Naive thymus-derived CD8-positive, alpha-beta T cell (primary cell): ENCODE measurements at places on chromosomes 11 and 22. TPM values are rescaled to one million over a fixed set of nuclear protein-coding genes. Genes with fewer than 3 reads are reported as not detected.
A peak's percentile ranks its signal among the peaks of the same experiment; 100 is the strongest.

- no peak overlapping the region for H3K4me3 ChIP-seq
- H3K36me3 ChIP-seq = no peaks in the 10 kb centered on the region
- no peaks in the 10 kb centered on the region for H3K4me1 ChIP-seq
- peaks cover 6% of the 10 kb centered on the region for H3K27me3 ChIP-seq
- DNase-seq = no peak
Observed at GRCh38 chr11:120751550-120751949, 240.0 kb downstream of the GRIK4 start.

GRCh38 chr11:115958089-115959000 lies 454.1 kb upstream of the CADM1 start:
- H3K4me3 ChIP-seq = no peak overlapping the region
- peaks cover 18% of the 10 kb centered on the region for H3K27me3 ChIP-seq
- no peak for DNase-seq

DNA sequence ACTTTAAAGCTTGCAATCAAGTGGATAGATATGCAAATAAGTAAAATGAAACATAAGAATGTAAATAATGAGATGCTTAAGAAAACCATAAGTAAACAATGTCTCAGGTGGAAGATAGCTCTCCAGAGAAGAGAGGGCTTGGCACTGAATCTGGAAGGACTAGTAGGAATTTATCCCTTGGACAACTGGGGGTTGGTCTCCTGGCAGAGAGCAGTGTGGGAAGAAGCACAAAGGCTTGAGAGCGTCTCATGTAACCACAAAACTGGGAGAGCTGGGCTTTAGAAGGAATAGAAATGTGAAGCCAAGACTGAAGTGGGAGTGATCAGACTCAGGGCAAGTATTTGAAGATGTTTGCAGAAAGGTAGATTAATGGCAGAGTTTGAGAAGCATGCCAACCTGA lies 31.3 kb downstream of the CARD18 start:
- peaks cover 9% of the 10 kb centered on the region for H3K4me1 ChIP-seq
- no peak overlapping the region for H3K4me3 ChIP-seq
- no peak overlapping the region for H3K27ac ChIP-seq

DNA sequence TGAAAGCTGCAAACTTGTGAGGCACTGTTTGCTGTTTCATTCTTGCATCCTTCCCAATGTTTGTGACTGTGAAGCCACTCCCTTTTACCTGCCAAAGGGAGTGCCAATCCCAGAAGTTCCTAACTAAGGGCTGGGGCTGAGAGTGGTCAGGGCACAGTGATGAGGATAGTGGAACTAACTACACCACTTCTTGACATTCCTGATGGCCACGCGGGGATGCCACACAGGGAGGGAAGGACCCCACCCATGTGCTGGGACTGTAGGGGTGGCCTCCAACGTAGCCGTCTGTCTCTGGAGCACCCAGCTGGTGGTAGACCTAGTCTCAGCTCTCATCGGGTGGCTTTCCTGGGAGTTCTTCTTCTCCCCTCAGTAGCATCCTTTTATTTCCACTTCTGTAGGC lies 335.5 kb downstream of the CADM1 start:
- no peak overlapping the region for H3K4me3 ChIP-seq
- H3K4me1 ChIP-seq = no peaks in the 10 kb centered on the region
- DNase-seq = no peak
- H3K36me3 ChIP-seq = no peaks in the 10 kb centered on the region
- no peak overlapping the region for H3K27ac ChIP-seq
- H3K27me3 ChIP-seq = peaks cover 18% of the 10 kb centered on the region

DNA sequence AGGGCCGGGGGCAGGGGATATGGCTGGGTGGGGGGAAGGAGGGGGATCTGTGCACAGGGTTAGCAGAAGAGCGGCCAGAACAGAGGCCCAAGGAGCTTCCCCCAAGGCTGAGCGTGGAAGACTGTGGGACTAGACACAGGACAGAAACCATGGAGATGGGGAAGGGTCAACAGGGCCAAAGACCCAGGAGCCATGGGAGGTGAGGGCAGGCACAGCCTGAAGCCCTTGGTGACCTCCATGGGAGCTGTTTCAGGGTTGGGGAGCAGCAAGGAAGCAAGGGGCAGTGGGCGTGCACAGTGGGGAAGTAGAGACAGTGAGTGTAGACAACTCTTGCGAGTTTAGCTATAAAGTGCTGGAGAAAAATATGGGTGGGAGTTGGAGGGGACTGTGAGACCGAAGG lies 56.6 kb downstream of the WNT11 start:
- no peak for DNase-seq
- no peak overlapping the region for H3K27ac ChIP-seq
- peaks cover 19% of the 10 kb centered on the region for H3K27me3 ChIP-seq
- no peaks in the 10 kb centered on the region for H3K36me3 ChIP-seq

- H3K27me3 ChIP-seq = no peaks in the 10 kb centered on the region
Observed at GRCh38 chr11:100866453-100866852, 179.4 kb downstream of the ARHGAP42 start.

DNA sequence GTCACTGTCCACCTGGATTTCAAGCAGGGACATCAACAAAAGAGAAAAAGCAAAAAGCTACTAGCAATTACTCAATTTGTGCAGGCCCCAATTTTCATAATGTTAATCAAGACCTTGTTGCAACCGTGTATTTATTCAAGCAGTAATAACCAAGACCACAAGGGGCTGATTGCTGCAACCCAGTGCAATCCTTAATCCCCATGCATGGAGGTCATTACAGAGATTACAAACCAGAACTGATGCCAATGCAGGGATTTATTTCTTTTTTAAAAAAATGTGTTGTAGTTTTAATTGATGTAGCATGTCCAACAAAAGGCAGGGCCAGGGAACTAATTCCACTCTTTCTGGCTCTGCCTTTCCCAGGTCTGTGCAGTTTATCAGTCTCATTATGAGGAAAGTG lies 18.4 kb downstream of the TECTA start:
- H3K4me1 ChIP-seq = no peaks in the 10 kb centered on the region
- no peak for DNase-seq
- no peaks in the 10 kb centered on the region for H3K36me3 ChIP-seq
- no peaks in the 10 kb centered on the region for H3K27me3 ChIP-seq
- H3K4me3 ChIP-seq = no peak overlapping the region
- no peak overlapping the region for H3K27ac ChIP-seq

DNA sequence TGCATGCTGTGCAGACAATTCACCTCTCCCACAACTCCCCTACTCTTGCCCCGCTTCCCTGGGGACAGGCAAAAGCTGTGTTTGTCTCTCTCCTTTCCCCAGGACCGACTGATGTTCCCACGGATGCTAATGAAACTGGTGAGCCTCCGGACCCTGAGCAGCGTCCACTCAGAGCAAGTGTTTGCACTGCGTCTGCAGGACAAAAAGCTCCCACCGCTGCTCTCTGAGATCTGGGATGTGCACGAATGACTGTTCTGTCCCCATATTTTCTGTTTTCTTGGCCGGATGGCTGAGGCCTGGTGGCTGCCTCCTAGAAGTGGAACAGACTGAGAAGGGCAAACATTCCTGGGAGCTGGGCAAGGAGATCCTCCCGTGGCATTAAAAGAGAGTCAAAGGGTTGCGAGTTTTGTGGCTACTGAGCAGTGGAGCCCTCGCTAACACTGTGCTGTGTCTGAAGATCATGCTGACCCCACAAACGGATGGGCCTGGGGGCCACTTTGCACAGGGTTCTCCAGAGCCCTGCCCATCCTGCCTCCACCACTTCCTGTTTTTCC lies 1.4 kb upstream of the MADD start:
- peaks cover 45% of the 10 kb centered on the region for H3K4me1 ChIP-seq
- no peak for DNase-seq
- peak overlapping the region; percentile 75 for H3K4me3 ChIP-seq
- H3K27ac ChIP-seq = peak overlapping the region; percentile 98
- H3K36me3 ChIP-seq = no peaks in the 10 kb centered on the region
- H3K27me3 ChIP-seq = no peaks in the 10 kb centered on the region

- H3K4me3 ChIP-seq = no peak overlapping the region
- peaks cover 89% of the 10 kb centered on the region for H3K36me3 ChIP-seq
- H3K4me1 ChIP-seq = peaks cover 9% of the 10 kb centered on the region
- H3K27me3 ChIP-seq = no peaks in the 10 kb centered on the region
- H3K27ac ChIP-seq = no peak overlapping the region
Observed at GRCh38 chr22:37884420-37884819, 21.7 kb upstream of the MICALL1 start.

GRCh38 chr22:35458547-35459422 lies 58.8 kb downstream of the MCM5 start:
- no peak overlapping the region for H3K4me3 ChIP-seq
- DNase-seq = no peak
- H3K36me3 ChIP-seq = peaks cover 4% of the 10 kb centered on the region

DNA sequence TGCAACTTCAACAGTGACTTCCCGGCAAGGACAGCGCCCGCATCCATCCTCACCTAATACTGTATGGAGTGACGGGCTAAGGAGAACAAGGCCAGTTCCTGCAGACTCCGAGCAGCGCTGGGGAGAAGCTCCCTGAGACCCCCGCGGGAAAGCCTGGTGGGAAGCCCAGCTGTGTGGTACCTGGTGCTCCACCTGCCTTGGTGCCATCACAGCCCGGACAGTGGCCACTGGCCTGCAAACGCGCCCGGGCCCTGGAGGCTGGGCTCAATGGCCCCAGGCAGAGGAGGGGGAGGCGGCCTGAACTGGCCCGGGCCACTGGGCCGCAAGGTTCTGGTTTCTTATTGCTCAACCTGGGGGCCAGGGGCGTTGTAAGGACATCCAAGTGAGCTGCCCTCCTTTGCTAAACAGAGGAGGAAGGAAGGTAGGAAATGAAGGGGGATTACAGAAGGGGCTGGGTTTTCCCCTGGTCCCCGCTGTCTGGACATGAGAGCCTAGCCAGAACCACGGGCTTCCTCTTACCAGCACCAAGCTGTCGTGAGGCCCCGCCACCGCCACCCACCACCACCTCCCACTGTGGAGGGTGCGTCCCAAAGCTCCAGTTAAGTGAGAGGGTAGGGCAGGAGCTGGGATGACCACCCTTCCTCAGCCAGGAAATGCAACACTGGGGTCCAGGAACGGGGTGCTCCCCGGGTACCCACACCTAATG lies 8.5 kb upstream of the CDC42BPG start:
- H3K36me3 ChIP-seq = peaks cover 38% of the 10 kb centered on the region
- no peak for DNase-seq
- peaks cover 46% of the 10 kb centered on the region for H3K4me1 ChIP-seq
- H3K27me3 ChIP-seq = no peaks in the 10 kb centered on the region

DNA sequence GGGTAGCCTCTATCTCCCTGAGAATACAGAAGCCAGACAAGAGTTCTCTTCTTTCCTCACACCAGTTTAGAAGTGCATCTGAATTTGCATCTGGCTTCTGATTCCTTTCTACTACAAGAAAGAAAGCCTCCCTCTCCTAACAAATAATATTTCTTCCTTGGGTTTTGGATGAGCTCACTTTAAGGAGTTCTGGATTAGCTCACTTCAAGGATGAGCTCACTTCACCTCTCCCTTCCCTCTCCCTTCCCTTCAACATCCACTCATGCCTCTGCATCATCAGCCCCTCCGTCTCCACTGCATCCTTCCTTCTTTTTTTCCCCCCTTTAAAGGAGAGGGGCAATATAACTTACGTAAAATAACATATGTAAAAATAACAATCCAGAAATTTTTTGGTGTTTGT lies 1.6 kb upstream of the MTNR1B start:
- H3K36me3 ChIP-seq = no peaks in the 10 kb centered on the region
- DNase-seq = no peak
- no peak overlapping the region for H3K27ac ChIP-seq
- H3K4me3 ChIP-seq = no peak overlapping the region

GRCh38 chr11:95296621-95297025 lies 65.6 kb upstream of the SESN3 start:
- peaks cover 50% of the 10 kb centered on the region for H3K4me1 ChIP-seq
- H3K27ac ChIP-seq = no peak overlapping the region
- no peak overlapping the region for H3K4me3 ChIP-seq

GRCh38 chr22:30777587-30777986 lies 82.9 kb downstream of the OSBP2 start:
- peaks cover 5% of the 10 kb centered on the region for H3K27me3 ChIP-seq
- no peaks in the 10 kb centered on the region for H3K36me3 ChIP-seq
- DNase-seq = no peak
- H3K4me1 ChIP-seq = peaks cover 7% of the 10 kb centered on the region
- no peak overlapping the region for H3K27ac ChIP-seq

GRCh38 chr11:58805065-58805464 lies 39.4 kb downstream of the GLYATL2 start:
- no peaks in the 10 kb centered on the region for H3K36me3 ChIP-seq
- DNase-seq = no peak
- H3K4me3 ChIP-seq = no peak overlapping the region
- H3K27me3 ChIP-seq = no peaks in the 10 kb centered on the region
- H3K27ac ChIP-seq = no peak overlapping the region

- no peak for DNase-seq
- no peaks in the 10 kb centered on the region for H3K4me1 ChIP-seq
- H3K27ac ChIP-seq = no peak overlapping the region
- H3K27me3 ChIP-seq = no peaks in the 10 kb centered on the region
Observed at GRCh38 chr11:61460474-61460881, 30.6 kb downstream of the SDHAF2 start.

DNA sequence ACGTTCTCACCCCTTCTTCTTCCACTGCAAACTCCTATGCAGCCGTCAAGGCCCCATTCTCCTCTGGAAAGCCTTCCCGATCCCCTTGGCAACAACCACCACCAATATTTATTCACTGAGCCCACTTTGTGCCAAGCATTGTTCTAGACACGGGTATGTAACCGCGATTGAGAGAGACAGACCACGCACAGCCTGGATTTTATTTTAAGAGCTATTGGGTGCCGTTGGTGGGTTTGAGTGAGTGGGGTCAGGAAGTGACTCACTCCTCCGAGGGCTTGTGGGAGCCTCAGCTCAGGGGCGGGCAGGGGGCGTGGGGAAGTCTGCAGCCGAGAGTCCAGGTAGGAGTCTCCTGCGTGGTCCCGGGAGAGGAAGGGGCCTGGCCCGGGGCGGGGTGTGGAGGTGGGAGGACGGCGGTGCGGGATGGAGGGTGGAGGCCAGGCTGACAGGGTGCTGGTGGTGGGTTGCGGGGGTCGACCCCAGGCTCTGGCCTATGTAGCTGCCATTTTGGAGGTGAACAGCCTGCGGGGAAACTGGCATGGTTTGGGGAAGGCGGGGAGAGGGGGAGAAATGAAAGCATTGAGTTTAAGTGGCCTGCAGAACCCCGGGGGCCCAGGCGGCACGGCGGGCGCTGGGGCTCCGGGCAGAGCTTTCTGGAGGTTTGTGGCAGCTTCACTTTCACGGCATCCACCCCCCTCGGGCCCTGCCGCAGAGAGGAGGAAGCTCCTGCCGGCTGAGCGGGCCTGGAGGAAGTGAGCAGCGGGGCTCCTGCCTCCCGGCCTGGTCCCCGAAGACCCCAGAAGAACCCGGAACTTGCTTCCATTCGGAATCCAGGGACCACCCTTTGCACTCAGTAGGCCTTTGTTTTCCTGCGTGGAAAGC lies 547 bp downstream of the PARVG start:
- peak; percentile 84 for DNase-seq
- H3K36me3 ChIP-seq = no peaks in the 10 kb centered on the region
- peak overlapping the region; percentile 94 for H3K27ac ChIP-seq
- H3K4me3 ChIP-seq = peak overlapping the region; percentile 93
- no peaks in the 10 kb centered on the region for H3K27me3 ChIP-seq

OR2AT4 gene
- not detected for total RNA-seq

SCGB1D4 gene
- not detected for total RNA-seq

TBC1D10A gene
- total RNA-seq = 66.7 TPM

WNT7B gene
- not detected for total RNA-seq

SCGB2A2 gene
- total RNA-seq = not detected

PRRG4 gene
- not detected for total RNA-seq

TMPRSS6 gene
- 0.27 TPM for total RNA-seq

LUZP2 gene
- not detected for total RNA-seq

USP2 gene
- 0.16 TPM for total RNA-seq
